Neuronal stem cell (in vitro differentiated cells): ENCODE measurements at places on chromosomes 2 and 18.
A peak's percentile ranks its signal among the peaks of the same experiment; 100 is the strongest.

DNA sequence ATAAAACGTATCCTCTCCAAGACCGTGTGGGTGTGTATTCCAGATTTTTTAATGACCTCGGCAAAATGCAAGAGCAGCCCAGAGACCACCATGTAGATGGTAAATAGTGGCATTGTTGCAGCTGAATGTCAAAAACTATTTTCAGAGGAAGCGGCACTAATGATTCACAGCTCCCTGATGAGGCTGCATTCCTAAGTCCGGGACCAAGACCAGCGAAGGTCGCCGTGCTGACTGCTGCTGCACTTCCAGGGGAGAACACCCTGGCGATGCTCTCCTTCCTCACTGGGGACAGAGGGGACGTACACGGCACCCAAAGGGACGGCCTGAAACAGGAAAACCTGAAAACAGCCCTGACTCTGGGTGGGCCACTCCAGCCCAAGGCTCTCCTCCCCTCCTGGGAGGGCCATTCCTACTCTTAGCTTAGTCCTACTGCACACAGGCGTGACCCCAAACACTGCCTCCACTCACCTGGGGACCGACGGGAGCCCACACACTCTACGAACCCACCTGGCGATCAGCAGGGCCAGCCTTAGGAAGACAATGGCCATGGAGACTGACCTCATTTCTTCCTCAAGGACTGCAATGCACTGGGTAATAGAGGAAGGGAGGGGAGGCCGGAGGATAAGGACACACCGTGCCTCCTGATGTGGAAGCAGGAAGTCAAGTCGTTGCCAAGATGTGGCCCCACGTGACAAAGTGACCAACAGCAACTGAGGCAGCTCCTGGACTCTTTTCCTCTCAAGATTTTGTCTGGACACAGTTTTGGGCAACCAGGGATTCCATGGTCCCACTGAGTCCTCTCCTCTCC lies 82.8 kb downstream of the ZNF516 start:
- H3K27me3 ChIP-seq: no peaks in the 10 kb centered on the region
- H3K36me3 ChIP-seq: peaks cover 8% of the 10 kb centered on the region
- peak overlapping the region; percentile 36 for H3K4me3 ChIP-seq
- no peak overlapping the region for H3K27ac ChIP-seq
- H3K4me1 ChIP-seq: peaks cover 6% of the 10 kb centered on the region

DNA sequence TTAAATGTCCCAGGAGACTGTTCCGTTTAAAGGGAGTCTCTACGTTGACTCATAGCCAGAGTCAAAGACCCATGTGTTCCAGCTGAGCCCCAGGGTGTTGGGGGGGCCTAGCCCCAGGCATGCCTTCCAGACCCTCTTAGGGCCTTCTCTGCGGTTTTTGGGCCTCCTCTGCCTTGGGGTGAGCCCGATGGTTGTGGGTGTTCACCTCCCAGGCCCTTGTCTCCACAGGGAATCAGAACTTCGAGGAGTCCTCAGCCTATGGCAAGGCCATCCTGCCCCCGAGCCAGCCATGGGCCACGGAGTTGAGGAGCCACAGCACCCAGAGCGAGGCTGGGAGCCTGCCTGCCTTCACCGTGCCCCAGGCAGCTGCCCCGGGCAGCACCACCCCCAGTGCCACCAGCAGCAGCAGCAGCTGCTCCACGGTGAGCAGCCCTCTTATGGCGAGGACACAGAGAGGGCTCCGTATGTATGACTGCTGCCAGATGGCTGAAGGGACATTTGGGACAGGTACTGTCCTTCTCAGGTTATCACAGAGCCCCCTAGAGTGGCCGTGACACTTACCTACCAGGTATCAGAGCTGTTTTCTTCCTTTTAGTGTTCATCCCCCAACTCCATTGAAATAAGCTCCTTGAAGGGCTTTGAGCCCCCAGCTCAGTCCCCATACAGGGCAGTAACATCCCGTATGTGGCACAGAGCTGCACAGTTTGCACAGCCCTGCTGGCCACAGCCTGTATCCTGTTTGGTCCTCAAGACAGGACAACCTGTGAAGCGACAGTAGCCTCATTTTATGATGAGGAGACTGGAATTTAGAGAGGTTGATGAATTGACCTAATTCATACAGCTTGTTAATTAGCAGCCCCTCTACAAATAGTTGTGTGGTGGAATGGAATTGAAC lies 80.7 kb downstream of the EPAS1 start:
- no peaks in the 10 kb centered on the region for H3K36me3 ChIP-seq
- H3K4me3 ChIP-seq: no peak overlapping the region
- no peak for DNase-seq
- H3K27ac ChIP-seq: no peak overlapping the region
- H3K27me3 ChIP-seq: no peaks in the 10 kb centered on the region

DNA sequence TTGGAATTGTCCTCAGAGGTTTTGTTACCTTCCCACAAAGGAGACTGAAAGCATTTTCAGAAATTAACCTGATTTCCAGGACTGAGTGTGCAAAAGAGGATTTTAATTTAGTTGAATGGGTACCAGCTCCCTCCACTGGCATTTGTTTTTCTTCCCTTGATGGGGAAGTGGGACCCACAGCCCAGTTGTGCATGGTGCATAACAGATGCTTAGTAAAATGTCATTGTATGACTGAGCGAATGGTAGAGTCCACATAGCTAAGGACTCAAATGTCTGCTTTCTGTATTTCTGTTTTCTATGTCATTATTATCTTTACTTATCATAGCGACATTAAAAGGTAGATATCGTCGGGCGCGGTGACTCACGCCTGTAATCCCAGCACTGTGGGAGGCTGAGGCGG lies 75.5 kb upstream of the RAPH1 start:
- no peak for DNase-seq
- no peak overlapping the region for H3K4me3 ChIP-seq
- H3K27ac ChIP-seq: no peak overlapping the region
- no peaks in the 10 kb centered on the region for H3K27me3 ChIP-seq
- no peaks in the 10 kb centered on the region for H3K36me3 ChIP-seq

DNA sequence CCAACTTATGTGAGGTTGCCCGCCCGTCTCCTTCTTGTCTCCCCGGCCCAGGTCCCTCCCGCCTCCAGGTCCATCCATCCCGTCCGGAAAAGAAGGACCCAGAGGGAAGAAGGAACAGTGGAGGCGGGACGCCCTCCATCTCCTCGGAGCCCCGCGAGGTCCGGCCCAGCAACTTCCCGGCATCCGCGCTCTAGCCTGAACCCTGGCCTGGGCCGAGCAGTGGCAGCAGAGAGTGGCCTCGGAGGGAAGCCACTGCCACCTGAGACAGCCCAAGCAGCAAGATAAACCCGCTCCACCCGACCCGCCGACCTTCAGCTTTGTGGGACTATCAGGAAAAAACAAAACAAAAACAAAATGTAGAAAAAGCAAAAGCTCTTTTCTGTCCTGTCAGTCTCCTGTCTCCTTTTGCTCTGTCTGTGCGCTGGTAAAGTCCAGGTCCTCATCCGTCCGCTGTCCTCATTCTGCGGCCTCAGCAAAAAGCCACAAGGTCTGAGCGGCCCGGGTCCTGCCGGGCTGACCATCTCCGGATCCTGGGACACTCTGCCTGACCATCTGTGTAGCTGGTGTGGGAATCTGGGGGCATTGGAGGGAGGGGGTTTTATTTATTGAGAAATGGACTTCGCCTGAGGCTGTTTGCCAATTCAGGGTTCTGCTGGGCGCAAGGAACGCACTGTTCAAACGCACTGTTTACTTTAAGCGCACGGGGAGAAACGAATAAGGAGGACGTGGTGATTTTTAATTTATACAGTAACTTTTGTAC lies 3.1 kb downstream of the DLX1 start:
- no peaks in the 10 kb centered on the region for H3K36me3 ChIP-seq
- H3K4me1 ChIP-seq: peaks cover 12% of the 10 kb centered on the region

- peak; percentile 32 for DNase-seq
- H3K36me3 ChIP-seq: peaks cover 7% of the 10 kb centered on the region
- H3K27me3 ChIP-seq: no peaks in the 10 kb centered on the region
- peaks cover 3% of the 10 kb centered on the region for H3K4me1 ChIP-seq
- H3K4me3 ChIP-seq: peak overlapping the region; percentile 71
- no peak overlapping the region for H3K27ac ChIP-seq
These were observed 126.7 kb downstream of the OSBPL1A start for GRCh38 chr18:24270937-24271380.

- H3K36me3 ChIP-seq: no peaks in the 10 kb centered on the region
- H3K27ac ChIP-seq: no peak overlapping the region
- no peaks in the 10 kb centered on the region for H3K4me1 ChIP-seq
These were observed 690.0 kb downstream of the SATB2 start for GRCh38 chr2:198767694-198768093.

DNA sequence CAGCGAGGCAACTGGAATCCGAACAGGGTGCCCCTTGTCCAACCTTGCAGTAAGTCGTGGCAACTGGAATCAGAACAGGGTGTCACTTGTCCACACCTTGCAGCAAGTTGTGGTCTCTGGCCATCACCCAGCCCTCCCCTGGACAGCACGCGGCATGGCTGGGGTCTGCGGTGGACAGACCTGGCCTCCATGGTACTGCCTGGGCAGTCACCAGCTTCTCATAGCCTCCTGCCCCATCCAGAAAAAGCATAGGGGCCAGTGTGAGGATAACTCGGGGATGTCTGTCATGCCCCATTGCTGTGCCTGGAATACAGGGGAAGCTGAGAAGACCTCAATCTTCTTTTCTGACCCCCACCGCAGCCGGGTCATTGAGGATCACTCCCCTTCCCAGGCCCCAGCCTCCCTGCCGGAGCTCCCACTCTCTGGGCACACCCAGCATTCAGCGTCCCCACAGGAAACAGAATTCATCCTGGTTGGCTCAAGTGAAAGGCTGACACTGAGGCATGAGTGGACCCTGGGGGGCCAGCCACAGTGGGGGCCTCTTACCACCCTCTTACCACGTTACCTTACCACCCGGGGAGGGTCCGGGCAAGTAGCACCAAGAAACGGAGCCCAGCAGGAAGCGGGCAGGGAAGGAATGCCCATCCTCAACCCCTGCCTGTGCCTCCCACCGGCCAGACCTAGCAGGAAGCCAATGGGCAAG lies 68.0 kb upstream of the RAB6C start:
- peaks cover 5% of the 10 kb centered on the region for H3K27me3 ChIP-seq
- no peaks in the 10 kb centered on the region for H3K36me3 ChIP-seq
- no peak for DNase-seq
- H3K4me3 ChIP-seq: no peak overlapping the region
